ENCODE measurements at places on chromosomes 3 and 15.

DNA sequence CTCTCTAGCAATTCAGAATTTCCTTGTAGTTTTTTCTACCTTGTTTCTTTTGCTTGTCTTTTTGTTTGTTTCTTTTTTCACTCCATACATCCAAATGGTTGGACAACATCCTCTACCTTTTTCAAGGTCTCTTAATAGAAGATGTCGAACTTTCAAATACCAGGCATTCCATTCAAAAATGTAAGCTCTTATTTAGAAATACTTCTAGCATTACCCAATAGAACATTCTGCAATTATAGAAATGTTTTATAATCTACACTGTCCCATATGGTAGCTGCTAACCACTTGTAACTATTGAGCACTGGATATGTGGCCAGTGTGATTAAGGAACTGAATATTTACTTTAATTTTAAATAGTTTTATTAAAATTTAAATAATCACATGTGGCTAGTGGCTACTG lies 196.2 kb upstream of the MRPL3 start:
- no peak for DNase-seq

GRCh38 chr3:11808231-11808630 lies 38.5 kb downstream of the TAMM41 start:
- no peak for DNase-seq

DNA sequence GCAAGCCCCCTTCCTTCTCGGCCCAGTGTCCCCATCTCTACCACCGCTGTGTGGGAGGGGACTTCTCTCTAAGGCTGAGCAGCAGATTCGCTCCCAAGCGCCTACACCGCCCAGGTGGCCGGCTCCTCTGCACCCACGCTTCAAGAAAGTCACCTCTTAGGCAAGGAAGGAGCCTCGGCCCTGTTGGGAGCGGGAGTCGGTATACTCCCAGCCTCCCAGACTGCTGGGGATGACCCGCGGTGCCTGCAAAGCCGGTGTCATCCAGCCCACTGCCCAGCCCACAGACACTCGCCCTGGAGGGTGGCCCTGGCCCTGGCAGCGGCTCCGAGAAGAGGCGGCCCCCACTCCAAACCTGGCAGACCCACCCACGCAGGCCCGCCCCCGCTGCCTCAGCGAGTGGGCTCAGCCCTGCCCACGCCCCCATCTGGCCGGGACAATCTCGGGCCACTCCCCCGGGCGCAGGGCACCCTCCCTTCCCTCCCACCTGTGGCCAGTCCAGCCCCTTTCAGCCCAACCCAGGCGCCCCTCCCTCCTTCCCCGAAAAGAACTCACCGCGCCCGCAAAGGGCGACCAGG lies 396 bp downstream of the CHRNB4 start:
- DNase-seq, result no peak

DNA sequence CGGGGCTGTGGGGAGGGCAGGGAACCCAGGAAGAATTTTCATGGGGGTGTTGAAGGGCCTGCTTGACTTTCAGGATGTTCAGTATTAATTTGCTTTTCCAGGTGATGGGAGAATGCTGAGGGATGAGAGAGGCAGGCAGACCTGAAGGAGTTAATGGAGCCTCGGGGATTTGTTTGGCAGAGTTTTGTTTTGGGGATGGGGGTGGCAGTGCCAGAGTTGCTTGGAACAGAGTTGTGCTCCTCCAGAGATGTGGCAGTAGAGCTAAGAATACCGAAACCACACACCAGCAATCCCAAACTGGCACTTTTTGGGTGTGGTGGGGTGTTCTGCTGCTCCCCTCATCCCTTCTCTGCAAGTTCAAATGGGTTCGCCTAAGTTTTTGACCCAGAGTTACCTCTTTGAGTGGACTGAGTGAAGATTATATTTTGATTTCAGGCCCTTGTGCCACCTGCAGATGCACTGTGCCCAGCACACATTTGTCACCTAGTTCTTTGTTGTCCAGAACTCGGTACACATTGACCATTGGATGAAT lies 1.6 kb downstream of the BOC start:
- no peak for DNase-seq

DNA sequence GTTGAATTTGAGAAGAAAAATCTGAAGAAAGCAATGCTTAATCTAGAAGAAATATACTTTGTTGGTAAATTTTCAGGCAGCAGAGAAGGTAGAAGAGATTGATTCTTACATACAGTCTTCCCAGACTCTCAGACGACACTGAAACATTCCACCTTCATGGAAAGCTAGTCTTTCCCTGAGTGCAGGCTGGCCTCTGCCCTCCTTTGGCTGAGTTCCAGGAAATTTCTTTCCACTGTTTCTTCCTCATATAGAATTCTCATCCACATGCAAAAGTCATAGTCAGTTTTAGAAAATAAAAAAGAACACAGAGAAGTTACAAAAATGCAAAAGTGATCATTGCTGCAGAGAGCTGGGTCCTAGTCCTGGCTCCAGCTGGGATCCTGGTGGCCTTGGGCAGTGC lies 142.5 kb upstream of the PRR23C start:
- no peak for DNase-seq

GRCh38 chr3:29515451-29515850 lies 234.6 kb downstream of the RBMS3 start:
- DNase-seq, result no peak

GRCh38 chr3:32719931-32720330 lies 34.9 kb downstream of the CNOT10 start:
- DNase-seq, result no peak

DNA sequence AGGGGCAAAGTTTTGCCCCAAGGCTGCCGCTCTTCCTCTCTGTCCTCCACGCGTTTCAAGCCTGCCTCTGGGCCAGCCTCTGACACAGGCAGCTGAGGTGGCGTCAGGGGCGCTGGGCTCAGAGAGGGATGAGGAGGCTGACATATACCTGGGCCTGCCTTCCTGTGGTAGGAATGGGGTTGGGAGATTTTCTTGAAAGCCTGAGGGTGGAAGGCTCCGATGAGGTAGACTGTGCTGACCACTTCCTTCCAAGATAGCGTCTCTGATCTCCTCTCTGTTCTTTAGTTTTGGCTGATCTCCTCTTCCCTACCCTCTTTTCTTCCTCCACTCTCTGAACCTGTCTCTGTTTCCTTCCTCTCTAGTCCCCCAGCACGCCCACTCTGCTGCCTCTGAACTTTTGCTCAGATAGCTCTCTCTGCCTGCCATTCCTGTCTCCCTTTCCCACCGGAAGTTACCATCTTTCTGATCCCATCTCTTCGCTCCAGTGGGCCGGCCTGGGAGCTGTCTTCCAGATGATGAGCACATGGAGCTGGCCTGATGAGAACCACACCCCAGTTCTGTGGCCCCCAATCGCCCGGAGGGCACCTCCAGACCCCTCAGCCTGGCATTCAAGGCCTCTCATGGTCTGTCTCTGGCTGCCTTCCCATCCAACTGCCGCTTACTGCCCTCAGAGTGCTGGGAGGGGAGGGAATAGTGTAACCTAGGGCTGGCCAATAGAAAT lies 32.5 kb upstream of the LCTL start:
- no peak for DNase-seq

DNA sequence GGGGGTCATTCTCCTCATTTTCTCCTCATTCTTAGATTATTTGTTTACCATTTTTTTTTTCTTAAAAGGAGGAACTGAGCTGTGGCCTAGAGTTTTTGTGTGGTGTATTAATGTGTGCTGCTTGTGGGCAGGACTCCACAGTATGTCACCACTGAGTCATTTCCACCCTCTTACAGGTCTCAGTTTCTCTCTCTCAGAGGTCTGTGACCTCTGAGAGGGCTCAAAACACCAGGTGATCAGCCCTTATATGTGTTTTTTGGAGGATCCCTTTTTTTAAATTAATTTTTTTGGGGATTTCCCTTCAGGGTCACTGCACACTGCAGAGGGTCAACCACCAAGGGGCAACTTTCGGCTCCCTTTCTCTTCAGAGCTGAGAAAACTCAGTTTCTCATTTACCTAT lies 166.4 kb downstream of the SUCNR1 start:
- DNase-seq, result no peak

DNA sequence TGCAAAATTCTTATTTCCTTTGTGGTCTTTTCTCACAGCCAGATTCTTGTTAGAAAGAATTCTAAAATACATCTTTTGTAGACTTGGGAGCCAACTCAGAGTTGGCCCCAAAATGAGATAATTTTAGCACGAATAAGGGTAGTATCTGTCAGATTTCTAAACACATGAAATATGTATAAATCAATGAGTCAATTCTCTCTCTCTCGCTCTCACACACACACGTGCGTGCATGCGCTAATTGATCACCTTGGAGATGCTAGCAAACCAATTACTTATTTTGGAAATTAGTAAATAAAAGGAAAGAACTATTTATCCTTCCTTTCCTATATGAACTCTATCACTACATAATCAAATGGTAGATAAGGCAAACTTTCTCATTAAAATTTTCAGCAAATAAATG lies 32.9 kb upstream of the PIK3R4 start:
- DNase-seq, result no peak

DNA sequence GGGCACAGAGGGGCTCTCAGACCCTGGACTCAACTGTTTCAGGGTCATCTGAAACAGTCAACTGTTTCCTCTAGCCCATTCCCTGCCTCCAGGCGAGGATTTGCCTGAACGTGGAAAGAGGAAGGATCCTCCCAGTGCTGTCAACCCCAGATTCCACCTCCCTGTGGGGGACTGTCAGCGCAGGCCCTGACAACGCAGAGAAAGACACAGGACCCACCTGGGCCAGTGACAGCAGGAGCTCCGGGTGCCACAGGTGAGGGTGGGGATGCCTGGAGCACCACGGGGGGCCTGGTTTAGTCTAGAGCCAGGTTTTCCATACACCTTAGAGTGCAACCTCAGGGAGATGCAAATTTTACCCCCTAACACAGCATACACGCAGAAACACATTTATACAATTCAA lies 19.5 kb upstream of the LAMP3 start:
- DNase-seq, result no peak

DNA sequence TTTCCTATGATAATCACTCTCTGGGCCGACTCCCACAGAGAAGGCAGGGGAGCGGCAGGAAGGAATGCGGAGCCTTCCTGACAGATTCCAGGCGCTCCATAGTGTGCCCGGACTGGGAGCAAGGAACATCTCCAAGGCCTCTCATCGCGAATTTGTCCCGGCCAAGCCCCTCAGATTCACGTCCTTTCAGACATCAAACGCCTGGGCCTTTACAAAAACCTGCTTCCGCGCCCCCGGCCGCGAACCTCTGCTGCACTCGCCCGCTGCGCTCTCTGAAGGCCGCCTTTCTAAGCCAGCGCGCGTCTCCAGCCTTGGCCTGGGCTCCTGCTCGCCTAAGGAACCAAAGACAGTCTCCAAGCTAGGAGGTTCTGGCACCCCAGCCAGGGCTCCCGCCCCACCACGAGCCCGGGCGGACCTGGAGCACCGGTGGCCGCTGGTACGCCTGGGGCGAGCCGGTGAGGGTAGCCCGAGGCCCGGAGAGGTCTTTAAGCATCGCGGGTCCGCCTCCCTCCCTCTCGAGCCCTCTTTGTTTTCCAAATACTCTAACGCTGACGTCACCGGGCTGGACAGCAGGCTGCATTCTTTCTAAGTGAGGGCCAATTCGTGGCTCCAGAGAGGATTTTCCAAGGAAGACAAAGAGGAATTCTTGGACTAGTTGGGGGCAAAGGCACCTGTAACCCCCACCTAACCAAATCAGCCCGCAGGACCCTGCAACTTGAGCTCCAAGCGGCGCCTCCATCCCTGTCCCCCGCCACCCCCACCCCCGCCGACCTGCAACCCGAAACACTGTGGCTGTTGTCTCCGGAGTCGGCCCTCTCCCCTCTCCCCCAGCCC lies 759 bp downstream of the AMOTL2 start:
- DNase-seq, result no peak

GRCh38 chr3:98612996-98613517 lies 19.6 kb upstream of the CPOX start:
- no peak for DNase-seq

- DNase-seq, result no peak
Measured at GRCh38 chr15:91782221-91782620, 71.3 kb upstream of the SLCO3A1 start.

All from T-helper 2 cell (primary cell).